ENCODE measurements at places on chromosomes 4 and X. TPM values are rescaled to one million over a fixed set of nuclear protein-coding genes. Genes with fewer than 3 reads are reported as not detected.

ARSJ gene
- 1.2 TPM for total RNA-seq

HSFX2 gene
- 1.4 TPM for total RNA-seq

MAGEA3 gene
- total RNA-seq, result not detected

TCEAL6 gene
- total RNA-seq, result 10.1 TPM

ARHGAP36 gene
- 8.5 TPM for total RNA-seq

SPANXA1 gene
- not detected for total RNA-seq

PROM1 gene
- 26.5 TPM for total RNA-seq

INTS6L gene
- 20.5 TPM for total RNA-seq

CPLX1 gene
- 3.5 TPM for total RNA-seq

CXCL9 gene
- not detected for total RNA-seq

TMEM31 gene
- total RNA-seq, result not detected

SYTL4 gene
- 2.3 TPM for total RNA-seq

F11 gene
- not detected for total RNA-seq

MAP3K15 gene
- total RNA-seq, result 0.46 TPM

SATL1 gene
- total RNA-seq, result 2.5 TPM

CXorf65 gene
- total RNA-seq, result not detected

MAGEH1 gene
- total RNA-seq, result 109 TPM
